ENCODE measurements at places on chromosomes 12 and 14.

DNA sequence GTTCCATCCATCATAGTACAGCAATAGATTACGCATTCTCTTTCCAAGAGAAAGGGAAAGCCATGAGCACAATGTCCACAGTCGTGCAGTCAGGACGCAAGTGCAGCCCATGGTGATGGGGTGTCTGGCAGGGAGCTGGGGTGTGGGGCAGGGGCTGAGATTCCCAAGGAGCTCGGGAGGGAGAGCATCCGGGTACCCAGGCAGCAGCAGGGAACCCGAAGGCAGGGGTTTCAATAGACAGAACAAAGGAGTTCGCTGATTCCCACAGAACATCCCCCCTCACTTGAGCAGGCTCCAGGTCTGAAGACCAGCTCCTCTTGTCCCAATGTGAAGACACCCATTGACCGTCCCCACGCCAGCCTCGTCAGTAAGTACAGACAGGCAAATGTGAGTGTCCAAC is 13.5 kb downstream of the ANHX start:
- DNase-seq = no peak

GRCh38 chr14:71907793-71908515 is 24.3 kb upstream of the RGS6 start:
- no peak for DNase-seq

GRCh38 chr12:278046-278445 is 15.4 kb upstream of the SLC6A13 start:
- DNase-seq = no peak

DNA sequence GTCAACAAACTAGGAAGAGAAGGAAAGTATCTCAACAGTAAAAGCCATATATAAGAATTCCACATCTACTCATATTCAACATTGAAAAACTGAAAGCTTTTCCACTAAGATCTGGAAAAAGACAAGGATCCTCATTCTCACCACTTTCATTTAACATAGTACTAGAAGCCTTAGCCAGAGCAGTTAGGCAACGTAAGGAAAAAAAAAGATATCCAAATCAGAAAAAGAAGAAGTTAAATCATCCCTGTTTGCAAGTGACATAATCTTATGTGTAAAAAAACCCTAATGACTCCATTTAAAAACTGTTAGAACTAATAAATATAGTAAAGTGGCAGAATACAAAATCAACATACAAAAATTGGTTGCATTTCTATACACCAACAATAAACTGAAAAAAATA is 426.2 kb downstream of the BCAT1 start:
- no peak for DNase-seq

- DNase-seq = no peak
Observed at GRCh38 chr12:121740847-121741246, 28.3 kb downstream of the TMEM120B start.

GRCh38 chr14:92105073-92105892 is 1.1 kb downstream of the ATXN3 start:
- no peak for DNase-seq

- no peak for DNase-seq
Observed at GRCh38 chr12:111505601-111506036, 93.5 kb downstream of the ATXN2 start.

- no peak for DNase-seq
Observed at GRCh38 chr12:104809706-104810385, 148.2 kb downstream of the SLC41A2 start.

DNA sequence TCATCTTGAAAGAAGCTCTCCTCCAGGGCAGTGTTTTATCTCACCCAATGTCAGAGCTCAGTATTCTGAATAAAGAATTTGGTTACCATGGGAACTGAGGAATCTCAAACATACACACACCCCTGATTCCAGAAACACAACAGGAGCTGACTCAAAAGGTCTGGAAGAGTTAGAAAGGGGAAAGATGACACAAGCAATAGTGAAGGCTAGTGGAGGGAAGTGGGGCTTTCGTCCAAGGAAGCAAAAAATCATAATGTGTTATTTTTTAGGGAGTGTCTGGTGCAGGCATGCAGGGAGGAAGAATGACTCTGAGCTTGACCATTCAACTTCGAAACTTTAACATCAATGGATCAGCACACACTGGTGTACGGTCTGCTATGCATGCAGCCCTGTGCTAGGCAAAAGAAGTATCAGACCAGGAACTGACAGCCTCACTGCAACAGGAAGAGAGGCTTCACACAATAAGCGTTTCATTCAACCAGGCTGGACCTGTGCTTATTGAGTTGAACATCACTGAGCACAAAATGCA is 20.3 kb downstream of the HEBP1 start:
- no peak for DNase-seq

DNA sequence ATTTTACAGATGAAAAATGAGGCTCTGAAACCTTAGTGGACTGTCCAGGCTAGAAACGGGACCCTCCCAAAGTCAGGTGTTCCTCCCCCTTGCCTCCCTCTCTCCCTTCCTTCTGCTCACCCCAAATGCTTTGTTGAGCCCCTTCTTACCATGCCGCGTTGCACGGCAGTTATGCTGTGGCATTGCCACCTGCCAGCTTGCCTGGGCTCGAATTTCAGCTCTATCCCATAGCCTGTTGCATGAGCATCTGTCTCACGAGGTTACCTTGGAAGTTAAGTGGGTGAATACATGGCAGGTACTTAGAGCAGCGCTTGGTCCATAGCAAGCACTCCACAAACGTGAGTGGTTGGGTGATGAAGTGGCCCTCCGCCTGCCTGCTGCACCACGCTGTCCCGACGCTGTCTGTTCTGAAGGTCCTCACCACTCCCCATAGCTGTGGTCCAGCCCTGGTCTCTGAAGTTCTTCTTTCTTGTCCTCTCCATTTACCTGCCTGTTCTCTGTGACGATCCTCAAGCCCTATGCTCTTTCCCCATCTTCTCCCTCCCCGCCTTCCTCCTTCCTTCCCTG is 269.9 kb downstream of the CACNA1C start:
- no peak for DNase-seq

DNA sequence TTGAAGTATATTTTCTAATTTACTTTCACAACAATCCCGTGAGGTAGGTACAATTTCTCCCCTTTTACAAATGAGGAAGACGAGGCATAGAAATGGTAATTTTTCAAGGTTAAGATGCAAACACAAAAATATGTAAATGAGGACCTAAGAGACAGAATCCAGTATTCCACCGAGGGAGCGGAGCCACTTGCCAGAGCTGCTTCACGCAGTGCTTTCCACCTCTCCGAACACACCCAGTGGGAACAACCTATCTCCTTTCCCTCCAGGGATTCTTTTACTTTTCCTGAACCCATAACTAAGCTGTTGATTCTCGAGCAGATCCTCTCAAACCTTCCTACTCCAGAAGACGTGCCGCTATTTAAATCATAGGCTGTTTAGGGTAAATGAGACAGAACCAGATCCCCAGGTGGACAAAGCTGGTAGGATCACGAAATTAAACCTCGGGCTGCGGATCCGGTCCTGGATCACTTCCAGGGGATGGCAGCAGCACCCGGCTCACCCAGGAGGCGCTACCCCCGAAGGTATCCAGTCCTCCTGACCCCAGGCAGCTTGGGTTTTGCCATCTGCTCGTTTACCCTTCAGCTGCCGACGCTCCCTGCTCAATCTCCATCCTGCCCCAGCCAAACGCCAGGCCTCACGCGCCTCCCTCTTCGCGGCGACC is 1.5 kb downstream of the DDHD1 start:
- DNase-seq = peak; percentile 14

DNA sequence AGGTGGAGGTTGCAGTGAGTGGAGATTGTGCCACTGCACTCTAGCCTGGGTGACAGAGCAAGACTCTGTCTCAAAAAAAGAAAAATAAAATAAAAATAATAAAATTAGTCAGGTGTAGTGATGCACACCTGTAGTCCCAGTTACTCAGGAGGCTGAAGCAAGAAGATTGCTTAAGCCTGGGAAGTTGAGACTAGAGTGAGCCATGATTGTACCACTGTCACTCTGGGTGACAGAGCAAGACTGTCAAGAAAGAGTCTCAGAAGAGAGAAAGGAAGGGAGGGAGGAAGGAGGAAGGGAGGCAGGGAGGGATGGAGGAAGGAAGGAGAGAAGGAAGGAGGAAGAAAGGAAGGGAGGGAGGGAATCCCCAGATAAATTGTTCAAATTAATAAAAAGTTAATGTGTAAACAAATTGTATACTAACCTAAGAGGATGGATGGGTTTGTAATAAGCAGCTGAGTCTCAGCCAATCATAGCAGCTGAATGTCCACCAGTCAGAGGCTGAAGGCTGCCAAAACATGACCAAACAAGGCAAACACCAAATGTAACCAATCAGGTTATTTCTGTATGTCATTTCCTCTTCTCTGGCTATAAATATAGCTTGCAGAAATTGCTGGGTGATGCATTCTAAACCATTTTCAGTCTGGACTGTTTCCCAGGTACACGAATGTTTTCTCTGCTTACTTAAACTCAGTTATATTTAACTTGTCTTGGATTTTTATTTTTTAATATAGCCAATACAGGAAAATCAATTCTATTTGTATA is 6.1 kb upstream of the CDCA4 start:
- DNase-seq = no peak

GRCh38 chr12:71865166-71865713 is 25.7 kb downstream of the TBC1D15 start:
- no peak for DNase-seq

DNA sequence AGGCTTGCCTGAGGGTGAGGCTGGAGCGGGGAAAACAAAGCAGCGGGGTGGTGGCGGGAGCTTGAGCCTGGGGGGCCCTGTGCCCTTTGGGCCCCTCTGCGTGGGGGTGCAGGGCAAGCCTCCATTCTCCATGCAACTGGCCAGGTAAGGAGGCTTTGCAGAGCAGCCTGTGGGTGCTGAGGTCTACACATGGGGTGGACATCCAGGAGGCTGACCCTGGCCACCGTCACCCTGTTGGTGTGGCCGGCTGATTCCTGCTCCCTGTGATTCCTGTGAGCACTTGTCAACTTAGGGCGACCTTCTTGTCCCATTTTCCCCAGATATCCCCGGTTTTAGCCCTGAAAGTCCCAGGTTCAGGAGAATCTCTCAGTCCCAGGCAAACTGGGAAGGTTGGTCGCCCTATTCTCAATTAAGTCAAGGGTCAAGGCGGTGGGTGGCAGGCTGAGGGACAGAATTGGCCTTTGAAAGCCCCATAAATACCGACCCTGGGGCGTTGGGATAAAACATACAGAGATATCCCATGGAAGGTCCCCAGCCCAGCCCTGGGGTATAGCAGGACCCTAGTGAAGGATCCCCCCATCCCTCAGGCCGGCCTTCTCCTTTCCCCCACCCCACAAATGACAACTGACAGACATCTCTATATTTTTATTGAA is 70.5 kb downstream of the PRIMA1 start:
- no peak for DNase-seq

- no peak for DNase-seq
Observed at GRCh38 chr12:91140026-91140931, 29.0 kb upstream of the LUM start.

GRCh38 chr14:105169776-105170655 is 1.4 kb upstream of the JAG2 start:
- DNase-seq = no peak

Data from posterior cingulate gyrus (tissue), 11 donors.